ENCODE measurements at places on chromosomes 7 and 10.

- no peak for DNase-seq
Measured at GRCh38 chr10:130017631-130018022, 53.6 kb upstream of the EBF3 start.

GRCh38 chr7:50766106-50766848 lies 16.4 kb downstream of the GRB10 start:
- no peak for DNase-seq

- no peak for DNase-seq
Measured at GRCh38 chr7:113321201-113321600, 202.8 kb upstream of the SMIM30 start.

DNA sequence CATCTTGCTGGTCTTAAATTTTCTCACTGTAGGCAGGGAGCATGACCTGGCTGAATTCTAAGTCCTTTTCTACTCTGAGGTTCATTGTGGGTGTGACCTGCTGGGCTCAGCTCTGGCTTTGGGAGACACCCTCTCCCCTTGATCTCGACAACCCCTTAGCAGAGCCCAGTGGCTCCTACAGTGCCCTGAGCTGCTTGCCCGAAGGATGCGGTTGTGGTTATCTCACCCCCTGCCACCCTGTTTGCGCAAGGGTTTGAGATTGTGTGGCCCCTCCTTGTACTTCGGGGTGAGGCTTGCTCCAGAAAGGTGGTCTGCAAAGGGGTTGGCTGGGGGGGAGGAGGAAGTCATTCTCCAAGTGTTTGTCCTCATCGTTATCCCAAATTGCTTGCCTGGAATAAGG lies 55.3 kb downstream of the TCF7L2 start:
- no peak for DNase-seq

- no peak for DNase-seq
Measured at GRCh38 chr10:129755158-129755591, 208.9 kb downstream of the EBF3 start.

DNA sequence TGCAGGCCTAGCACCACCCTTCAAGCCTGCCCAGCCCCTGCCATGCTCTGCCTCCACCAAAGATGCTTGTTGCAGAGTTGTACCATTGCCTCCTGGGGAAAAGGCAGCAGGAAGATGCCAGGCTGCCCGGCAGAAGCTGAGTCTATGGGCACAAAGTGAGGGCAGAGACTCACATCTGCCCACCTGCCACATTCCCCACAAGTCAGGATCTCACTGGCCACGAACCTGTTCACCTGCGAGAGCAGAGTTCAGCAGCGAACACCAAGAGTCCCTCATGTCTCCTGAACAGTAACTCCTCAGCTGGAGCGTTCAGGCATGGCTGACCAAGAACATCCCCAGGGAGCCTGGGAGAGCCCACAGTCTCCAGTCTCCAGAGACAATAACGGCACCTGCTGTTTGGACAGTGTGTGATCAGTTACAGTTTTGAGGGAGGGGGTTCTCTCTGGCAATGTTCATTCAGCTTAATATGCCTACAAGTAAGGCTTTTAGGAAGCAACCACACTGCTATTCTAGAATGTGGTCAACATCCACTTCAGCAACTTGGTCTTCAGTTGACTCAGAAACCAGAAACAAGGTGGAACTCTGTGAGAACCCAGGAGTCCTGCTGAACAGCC lies 78.5 kb downstream of the GRID1 start:
- DNase-seq: no peak

GRCh38 chr10:75140246-75140645 lies 28.8 kb downstream of the SAMD8 start:
- no peak for DNase-seq

DNA sequence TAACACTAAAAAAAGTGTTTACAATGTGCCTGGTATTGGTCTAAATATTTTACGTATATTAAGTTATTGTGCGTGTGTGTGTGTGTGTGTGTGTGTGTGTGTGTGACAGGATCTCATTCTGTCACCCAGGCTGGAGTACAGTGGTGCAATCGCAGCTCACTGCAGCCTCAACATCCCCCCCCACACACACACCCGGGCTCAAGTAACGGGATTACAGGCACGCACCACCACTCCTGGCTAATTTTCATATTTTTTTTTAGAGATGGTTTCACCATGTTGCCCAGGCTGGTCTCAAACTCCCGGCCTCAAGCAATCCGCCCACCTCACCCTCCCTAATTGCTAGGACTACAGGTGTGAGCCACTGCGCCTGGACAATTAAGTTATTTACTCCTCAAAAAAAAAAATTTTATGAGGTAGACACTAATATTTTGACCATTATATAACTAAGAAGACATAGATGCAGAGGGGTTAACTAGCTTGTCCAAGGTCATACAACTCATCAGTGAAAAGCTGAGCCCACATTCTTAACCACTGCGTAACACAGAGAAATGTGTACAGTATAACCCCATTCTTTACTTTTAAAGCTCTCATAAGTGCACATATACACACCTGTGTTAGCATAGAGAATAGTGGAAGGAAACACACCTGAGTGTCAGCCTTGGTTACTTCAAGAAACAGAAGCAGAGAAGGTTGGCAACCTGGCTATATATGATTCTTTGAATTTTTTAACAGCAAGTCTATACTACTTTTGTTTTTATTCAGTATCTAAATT lies 35.0 kb downstream of the DNAJC12 start:
- no peak for DNase-seq

DNA sequence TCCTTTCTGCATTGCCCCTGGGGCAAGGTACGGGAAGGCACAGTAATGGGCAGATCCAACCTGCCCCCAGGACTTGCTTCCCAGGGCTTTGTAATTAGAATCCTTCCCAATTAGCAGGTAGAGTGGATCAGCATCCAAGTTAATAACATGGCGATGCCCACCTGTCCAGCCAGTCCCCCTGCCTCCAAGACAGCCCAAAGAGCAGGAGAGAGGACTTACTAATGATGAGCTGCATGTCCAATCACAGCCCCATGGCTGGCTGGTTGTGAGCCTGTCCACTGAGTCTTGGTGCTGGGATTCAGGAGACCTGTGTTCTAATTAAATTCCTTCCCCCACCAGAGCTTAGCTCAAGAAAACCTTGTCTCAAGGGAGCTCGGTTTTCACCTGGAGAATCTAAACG lies 49.0 kb downstream of the RPS24 start:
- no peak for DNase-seq

- no peak for DNase-seq
Measured at GRCh38 chr7:47474211-47474936, 107.5 kb downstream of the TNS3 start.

- DNase-seq: no peak
Measured at GRCh38 chr7:152902054-152902453, 142.5 kb downstream of the ACTR3B start.

DNA sequence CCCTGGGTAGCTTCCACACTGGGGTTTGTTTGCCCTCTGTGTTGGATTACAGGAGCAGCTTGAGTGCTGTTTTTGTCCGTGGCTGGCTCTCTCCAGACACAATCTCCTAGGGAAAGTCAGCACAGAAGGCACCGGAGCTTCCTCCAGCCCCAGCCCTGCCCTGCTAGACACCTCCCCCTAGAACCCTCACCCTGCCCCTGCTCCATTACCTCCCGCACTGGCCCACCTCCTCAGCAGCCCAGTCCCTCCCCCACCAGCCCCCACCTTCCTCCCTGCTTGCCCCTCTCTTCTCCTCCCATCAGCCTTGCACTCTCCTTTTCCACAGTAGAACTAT lies 130.5 kb downstream of the ADCY1 start:
- DNase-seq: no peak

DNA sequence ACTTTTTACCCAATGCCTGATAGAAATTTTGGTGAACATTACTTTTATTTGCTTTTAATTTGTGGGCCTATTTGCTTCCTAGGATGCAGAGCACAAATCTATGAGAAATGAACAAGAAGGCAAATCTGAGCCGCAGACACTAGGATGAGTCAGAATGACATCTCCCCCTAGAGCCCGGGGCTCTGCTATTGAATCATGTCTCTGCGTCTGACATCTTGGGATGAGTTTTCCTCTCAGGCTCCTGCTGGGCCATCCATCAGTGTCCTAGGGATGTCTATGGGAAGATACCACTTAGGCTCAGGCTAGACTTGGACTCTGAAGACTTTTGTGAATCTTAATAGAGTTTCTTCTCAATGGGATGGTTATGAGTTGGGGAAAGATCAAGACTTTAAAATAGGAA lies 157.3 kb upstream of the MTPN start:
- DNase-seq: no peak

DNA sequence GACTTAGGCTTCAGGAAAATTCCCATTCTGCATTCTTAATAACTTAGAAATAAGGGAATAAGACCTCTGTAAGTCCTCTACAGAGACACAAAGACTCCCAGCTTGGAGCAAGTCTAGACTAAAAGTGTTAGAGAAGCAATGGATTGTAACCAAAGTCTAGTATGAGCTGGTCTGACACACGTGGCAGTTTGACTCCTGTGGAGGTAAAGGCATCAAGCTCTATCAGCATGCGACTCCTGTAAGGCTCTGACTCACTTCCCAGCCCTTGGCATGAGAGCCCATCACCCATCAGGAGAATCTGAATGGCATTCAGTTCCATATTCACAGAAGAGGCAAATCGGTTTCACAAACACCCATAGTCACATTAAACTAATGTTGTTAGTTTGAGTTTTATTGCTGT lies 4.4 kb upstream of the VSTM4 start:
- no peak for DNase-seq

GRCh38 chr10:7547206-7547605 lies 119.6 kb downstream of the ITIH5 start:
- no peak for DNase-seq

GRCh38 chr7:44068054-44068453 lies 2.7 kb upstream of the PGAM2 start:
- DNase-seq: no peak

DNA sequence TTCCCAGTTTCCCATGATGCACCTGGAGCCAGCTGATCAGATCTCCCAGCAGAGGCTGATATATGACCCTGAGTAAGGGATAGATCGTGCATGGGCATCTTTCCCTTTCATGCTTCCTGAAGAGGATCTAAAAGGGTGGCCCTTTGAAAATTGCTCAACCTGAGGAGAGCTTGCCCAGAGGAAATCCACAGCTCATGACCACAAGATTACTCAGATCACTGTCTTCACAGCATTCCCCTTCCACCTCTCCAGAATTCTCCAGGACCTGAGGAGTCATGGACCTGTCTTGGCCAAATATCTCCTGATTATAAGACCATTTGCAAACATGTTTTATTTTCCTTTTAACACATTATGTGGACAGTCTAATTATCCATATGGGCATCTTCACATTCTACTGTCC lies 328.1 kb downstream of the LHFPL3 start:
- no peak for DNase-seq

- no peak for DNase-seq
Measured at GRCh38 chr10:125562737-125563136, 120.2 kb downstream of the TEX36 start.

DNA sequence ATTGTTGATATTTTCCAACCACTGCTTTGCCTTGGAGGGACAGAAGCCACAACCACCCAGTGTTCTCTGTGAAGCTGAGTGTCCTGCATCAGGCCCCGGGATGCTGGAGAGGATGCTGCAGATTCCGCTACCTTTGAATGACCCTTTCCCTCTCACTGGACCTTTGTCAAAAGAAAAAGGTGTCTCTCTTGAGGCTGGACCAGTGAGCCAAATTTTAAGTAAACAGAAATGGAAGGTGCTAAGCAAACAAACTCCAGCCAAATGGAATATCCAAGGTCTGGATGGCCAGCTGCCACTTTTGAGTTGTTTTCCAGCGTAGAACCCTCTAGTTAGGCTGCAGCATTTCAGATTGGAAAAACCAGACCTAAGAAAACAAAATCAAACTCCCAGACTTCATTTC lies 145.5 kb downstream of the TRIL start:
- no peak for DNase-seq

DNA sequence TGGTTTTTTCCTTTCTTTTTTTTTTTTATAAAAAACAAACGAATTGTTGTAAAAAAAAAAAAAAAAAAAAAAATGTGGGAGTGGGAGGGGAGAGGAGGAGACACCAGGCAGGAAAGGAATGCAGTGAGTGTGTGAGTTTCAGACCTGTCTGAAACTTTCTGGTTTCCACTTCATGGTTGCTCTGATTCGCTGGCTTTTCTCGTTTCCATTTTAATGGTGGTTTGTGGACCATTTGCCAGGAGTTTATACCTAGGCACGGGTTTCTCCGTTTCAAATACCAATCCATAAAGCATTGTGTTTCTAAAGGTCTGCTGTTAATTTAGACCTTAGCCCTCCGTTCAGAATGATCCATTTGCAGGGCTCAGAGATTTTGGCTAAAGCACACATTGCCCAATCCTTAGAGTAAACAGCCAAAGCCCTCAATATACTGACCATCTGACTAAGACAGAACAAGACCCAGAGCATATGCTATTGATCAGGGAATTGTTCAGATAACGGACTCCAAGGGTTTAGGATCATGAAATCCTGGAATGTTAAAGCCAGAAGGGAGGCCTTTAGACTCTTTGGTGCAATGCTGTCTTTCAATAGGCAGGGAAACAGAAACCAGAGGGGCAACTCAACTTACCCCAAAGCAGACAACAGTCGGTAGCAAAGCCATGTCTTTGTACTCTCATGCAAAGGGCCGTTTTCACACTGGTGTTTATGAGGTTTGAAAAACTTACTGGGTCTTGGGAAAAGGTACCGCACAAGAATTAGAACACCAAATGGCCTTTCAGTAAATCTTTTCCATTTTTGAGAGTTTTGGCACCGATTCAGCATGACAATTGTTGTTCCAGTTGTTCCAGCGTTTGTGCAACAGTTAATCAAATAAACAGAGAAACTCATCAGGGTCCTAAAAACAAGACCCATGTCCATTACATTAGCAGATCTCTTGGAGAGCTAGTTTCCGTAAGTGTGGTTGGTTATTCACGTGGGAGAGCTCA lies 94.3 kb upstream of the AGBL3 start:
- no peak for DNase-seq

- DNase-seq: no peak
Measured at GRCh38 chr10:44356139-44357022, 28.5 kb downstream of the CXCL12 start.

GRCh38 chr10:79560160-79560709 lies at the start of gene SFTPA2:
Gene SFTPA2, minus strand, starts transcription at chr10:79560407. Its CDS starts 924 bp downstream, at chr10:79559483.
- no peak for DNase-seq

- no peak for DNase-seq
Measured at GRCh38 chr7:115831371-115831770, 199.2 kb downstream of the TFEC start.

DNA sequence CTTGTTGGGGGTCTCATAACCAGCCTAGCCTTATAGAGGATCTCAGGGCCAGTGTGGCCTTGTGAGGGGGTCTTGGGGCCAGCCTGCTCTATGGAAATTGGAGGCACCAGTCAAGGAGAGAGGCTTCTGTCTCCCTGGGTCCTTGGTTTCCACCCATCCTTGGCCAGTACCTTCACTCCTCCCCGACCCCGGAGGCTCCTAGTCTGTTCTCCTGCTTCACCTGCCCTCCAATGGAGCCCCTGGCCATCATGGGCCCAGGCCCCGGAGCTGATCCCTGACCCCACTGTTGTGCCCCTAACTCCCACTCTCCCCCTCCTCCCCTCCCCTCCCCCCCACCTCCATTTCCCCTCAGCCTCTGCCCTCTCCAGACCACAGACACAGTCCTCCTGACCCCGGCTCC lies 29.7 kb downstream of the RASGEF1A start:
- no peak for DNase-seq

GRCh38 chr7:50648570-50649169 lies 83.5 kb upstream of the DDC start:
- no peak for DNase-seq

- DNase-seq: no peak
Measured at GRCh38 chr7:141262101-141263090, 188.5 kb downstream of the TMEM178B start.
